ENCODE measurements at places on chromosomes 7 and 10.

GRCh38 chr7:159212226-159212625 is 67.6 kb upstream of the VIPR2 start:
- DNase-seq: no peak

GRCh38 chr10:3613318-3613717 is 171.7 kb downstream of the KLF6 start:
- DNase-seq: no peak

GRCh38 chr7:36171503-36171902 is 18.4 kb downstream of the EEPD1 start:
- no peak for DNase-seq

GRCh38 chr10:73907841-73908517 is 3.0 kb upstream of the PLAU start:
- DNase-seq: no peak

DNA sequence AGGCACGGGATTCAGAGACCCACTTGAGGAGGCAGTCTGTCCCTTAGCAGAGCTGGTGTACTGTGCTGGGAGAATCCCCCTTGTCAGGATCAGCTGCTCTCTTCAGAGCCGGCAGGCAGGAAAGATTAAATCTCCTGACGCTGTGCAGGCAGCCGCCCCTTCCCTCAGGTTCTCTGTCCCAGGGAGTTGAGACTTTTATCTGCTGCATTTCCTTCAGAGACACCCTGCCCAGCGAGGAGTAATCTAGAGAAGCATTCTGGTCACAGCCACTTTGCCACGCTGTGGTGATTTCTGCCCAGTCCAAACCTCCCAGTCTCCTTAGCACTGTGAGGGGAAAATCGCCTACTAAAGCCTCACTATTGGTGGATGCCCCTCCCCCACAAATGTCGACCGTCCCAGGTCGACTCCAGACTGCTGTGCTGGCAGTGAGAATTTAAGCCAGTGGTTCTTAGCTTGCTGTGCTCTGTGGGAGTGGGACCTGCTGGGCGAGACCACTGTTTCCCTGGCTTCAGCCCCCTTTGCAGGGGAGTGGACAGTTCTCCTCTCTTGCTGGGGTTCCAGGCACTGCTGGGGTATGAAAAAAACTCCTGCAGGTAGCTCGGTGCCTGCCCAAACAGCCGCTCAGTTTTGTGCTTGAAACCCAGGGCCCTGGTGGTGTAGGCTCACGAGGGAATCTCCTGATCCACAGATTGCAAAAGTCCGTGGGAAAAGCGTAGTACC is 265.4 kb downstream of the ZWINT start:
- DNase-seq: no peak

DNA sequence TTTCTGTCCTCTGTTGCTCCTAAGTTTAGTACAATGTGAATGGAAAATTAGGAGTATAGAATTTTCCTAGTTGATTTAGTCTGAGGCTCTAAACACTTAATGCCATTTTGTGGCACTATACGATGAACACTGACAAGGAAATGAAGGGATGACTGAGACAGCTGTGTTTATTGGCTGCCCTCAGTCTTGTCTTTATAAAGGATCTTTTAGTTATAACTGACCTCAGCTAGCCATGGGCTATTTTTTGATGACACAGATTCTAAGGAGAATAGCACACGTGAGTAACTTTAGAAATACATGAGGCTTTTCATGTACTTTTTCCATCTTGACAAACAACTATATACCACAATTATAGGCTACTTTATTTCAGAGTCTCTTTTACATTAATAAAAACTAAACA is 113.7 kb downstream of the PRKG1 start:
- no peak for DNase-seq

DNA sequence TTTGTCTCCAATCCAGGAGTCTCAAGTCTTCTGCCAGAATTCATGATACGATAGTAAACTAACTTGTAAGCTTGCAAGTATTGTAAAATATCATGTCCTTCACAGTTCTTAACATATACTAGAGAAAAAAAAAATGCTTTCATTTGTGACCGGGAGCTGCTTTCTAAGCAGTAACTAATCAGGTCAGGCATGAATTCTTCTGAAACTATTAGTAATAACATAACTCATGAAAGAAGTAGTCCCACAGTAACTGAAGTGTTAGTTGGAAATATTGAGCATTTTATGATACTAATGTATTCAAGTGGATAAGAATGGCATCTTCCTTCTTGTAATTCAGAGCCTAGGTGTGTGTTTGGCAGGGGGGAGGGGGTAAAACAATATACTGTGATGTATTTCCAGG is 665.6 kb downstream of the DNAJB9 start:
- no peak for DNase-seq

Data from GM04503 (cell line).